Activated CD8-positive, alpha-beta T cell treated with anti-CD3 and anti-CD28 coated beads, Interleukin-2, amount 10 ng/mL, durations not matched to agents 7 days and 5 days (primary cell): ENCODE measurements at places on chromosomes 11 and 22. TPM values are rescaled to one million over a fixed set of nuclear protein-coding genes. Genes with fewer than 3 reads are reported as not detected.

The TSSC4 gene
- 45.3 TPM for total RNA-seq

The SYT8 gene
- total RNA-seq = not detected

The PNPLA5 gene
- not detected for total RNA-seq

The HNRNPUL2 gene
- 67.0 TPM for total RNA-seq

The PGA4 gene
- not detected for total RNA-seq

The MAJIN gene
- total RNA-seq = not detected

The PLAAT5 gene
- total RNA-seq = 0.68 TPM

The MS4A6A gene
- total RNA-seq = not detected

The DBX1 gene
- total RNA-seq = not detected

The OR8B3 gene
- not detected for total RNA-seq

The ANO9 gene
- 72.6 TPM for total RNA-seq

The CASP1 gene
- 87.6 TPM for total RNA-seq
